ENCODE measurements at places on chromosomes 1 and 21.

DNA sequence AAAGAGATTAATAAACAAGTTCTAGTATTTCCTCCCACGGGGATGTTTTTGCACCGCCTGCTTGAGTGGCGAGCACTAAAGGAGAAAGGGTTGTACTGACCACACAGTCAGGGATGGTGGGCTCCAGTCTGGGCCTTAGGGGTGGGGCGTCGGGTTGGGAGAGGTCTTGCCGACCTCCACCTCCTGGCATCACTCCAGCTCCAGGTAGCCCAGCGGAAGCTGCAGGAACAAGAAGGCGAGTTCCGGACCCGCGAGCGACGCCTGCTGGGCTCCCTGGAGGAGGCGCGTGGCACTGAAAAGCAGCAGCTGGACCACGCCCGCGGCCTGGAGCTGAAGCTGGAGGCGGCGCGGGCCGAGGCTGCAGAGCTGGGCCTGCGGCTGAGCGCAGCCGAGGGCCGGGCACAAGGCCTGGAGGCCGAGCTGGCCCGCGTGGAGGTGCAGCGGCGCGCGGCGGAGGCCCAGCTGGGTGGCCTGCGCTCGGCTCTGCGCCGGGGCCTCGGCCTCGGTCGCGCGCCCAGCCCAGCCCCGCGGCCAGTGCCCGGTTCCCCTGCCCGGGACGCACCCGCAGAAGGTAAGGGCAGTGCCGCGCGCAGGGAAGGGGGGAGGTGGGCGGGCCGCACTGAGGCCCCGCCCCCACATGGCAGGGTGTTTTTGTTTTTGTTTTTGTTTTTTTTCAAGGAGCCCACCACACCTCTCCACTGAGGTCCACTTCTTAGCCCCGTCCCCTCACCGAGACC lies 19.7 kb downstream of the MFAP2 start:
- DNase-seq: peak; percentile 91

DNA sequence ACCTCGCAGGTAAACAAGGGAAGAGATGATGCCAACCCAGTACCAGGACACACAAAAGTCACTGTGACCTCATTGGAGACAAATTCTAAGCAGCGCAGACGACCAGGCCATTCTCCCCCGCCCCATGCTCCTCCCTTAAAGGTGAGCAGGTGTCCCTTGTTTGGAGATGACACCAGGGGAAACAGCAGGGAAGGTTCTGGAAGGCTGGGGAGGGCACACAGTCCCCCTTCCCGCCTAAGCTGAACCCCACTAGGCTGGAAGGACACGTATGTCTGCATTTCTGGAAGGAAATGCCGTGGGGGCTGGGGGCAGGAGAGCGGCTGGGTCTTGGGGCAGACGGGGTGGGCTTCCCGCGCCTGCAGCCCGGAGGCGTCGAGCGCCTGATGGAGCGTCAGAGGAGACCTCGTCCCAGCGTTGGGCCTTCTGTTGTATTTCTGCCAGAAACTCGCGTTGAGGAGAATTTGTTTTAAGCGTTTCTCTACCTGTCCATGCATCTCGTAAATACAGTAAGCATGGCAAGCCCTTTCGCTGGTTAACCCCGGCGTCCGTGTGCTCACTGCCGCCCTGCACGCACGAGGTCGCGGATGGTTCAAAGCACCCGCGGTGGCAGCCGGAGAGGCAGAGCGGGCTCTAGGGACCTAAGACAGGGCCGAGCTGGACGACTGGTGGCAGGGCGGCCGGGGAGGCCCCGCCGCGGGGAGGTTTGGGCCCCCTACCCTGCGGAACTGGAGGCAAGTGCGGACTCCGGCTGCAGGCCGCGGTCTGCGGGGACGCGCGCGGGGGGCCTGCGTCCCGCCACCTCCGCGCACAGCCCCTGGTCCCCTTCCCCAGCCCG lies 1.2 kb upstream of the LHX4 start:
- peak; percentile 52 for DNase-seq

DNA sequence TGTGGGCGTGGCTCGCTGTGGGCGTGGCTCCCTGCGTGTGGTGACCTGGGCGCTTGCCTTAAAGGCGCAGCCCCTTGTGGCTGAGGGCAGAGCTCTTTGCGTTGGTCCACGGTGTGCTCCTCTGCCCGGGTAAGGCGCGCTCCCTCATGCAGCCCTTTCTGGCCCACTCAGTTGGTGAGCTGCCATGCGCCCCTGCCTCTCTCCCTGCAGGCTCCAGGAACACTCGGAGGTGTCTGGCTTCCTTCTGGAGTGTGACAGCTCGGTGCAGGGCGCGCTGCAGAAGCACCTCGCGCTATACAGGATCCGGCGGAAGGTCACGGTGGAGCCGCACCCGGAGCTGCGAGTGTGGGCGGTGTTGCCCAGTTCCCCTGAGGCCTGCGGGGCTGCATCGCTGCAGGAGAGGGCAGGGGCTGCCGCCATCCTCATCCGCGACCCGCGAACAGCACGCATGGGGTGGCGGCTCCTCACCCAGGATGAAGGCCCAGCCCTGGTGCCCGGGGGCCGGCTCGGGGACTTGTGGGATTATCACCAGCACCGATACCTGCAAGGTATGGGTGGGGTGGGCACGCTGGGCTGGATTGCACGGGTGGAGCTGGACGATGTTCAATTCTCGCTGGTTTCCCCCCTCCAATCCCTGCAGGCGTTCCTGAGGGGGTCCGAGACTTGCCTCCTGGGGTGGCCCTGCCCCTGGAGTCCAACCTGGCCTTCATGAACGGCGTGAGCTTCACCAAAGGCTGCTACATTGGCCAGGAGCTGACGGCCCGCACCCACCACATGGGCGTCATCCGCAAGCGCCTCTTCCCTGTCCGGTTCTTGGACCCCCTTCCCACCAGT lies 9.1 kb downstream of the IBA57 start:
- no peak for DNase-seq

DNA sequence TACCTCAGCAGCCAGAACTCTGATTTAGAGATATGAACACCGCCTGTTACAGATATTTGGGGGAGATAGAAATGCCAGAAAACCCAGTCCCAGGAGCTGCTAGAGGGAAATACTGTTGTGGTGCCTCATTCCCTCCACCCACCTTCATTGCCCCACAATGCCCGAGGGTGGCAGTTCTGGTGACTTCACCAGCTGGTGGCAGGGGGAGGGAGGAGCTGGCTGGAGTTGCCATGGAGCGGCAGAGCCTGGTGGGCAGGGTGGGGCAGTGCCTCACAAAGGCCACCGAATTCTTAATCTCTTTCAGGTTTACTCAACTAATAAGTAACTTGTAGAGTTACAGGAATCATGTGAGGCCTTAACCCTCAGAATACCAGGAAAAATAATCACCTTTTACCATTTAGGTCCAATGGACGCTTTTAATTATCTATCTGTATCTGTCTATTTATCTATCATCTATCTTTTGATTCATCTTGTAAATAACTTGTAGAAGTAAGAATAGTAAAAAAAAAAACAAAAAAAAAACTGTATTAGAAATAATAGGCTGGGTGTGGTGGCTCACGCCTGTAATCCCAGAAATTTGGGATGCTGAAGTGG lies 11.7 kb upstream of the S100A11 start:
- DNase-seq: no peak

DNA sequence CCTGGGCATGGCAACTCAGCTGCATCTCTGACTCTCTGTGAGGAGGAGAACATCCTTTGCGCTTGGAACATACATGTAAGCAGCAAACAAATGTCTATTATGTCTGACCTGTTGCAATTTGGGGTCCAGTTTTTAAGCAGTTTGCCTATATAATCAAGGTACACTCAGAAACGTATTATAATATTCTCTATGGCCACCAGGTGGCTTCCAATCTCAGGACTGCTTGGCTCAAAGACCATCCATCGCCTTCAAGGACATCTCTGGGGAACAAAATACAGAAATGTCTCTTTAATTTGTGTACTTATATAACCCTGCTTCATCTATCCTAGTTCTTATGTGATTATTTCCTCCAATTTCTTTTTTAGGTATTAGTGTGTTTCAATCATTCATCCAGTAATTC lies 227.2 kb downstream of the OLFM3 start:
- no peak for DNase-seq

DNA sequence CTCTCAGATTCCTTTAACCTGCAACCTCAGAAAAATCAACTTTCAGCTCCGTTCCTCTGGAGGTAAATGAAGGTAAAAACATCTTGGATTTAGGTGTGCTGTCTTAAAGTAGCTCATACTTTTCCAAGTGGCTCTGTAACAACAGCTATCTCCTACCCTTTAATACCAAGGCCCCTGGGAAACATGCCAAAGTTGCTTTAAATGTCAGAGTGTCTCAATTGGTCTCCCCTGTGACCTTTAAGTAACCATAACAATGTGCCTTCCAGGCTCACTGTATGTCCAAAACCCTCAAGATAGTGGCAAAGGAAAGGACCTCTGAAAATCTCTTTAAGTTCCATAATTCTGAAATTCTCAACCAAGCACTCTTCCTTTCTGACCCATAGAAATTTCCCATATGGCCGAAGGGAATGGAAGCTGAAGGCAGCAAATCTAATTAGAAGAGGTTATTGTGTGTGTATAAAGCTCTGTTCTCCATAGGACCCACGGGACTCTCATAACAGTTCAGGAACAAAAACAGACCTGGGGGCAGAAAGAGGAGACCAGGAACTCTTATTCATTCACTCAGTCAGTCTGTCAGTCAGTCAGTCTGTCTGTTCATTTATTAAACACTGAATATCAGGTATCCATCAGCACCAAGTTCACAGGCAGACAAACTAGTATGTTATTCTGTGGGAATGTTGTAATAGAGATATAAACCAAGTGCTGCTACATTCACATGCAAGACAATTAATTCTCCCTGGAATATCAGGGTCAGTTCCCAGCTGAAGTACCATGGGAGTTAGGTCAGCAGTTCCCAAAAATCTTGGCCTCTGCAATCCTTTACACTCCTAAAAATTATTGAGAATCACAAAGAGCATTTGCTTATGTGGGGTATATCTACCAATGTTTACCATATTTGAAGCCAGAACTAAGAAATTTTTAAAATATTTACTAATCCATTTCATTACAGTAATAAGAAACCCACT lies 19.1 kb downstream of the ASTN1 start:
- DNase-seq: no peak

DNA sequence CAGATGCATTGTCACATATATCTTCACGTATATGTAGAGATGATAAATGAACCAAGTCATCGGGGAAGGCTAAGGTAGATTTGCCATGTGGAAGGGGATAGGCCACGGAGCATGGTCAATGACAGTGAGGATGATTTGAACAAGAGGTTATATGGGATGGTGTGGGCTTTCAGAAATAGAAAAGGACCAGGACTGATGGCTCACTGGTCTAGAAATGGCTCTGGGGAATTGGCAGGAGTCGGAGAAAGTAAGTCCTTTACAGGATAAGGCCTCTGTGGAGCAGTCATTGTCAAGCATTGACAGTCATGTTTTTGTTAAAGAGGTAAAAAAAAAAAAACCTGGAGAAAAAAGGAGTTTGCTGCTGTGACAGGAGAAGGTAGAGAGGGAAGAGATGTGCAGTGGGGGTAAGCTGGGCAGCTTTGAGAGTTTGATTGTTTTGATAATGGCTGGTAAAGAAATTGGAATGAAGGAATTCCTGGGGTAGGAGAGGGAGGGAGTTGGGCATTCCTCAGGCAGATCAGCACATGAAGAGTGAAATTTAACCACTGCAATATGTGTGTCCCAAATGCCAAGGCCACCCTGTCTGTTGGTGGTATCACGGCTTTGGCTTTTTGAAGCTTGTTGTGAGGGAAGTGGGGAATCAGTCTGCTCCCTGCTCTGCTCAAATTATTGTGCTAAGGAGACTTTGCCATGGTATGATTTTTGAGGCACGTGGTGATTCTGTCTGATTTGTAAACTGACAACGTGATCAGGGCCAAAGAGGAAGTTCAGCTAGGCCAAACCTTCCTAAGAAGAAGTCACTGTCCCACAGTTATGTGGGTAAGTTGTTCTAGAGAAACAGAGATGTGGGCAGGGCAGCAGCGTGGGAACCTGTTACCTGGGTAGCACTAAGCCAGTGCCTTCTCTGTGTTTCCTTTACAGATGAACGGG lies 26.0 kb downstream of the MACF1 start:
- DNase-seq: peak; percentile 30

DNA sequence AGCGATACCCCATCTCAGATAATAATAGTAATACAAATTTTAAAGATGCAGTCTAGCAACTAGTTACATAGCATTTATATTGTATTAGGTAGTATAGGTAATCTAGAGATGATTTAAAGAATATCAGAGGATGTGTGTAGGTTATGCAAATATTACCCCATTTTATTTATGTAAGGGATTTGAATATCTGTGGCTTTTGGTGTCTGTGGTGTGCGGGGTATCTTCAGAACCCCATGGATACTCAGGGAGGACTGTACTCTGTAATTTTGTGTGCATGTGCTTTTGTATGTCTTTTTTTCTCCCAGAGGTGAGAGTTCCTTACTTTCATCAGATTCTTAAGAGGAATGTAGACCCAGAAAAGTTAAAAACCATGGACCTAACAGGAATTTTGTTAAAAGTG lies 12.8 kb downstream of the RNF2 start:
- DNase-seq: no peak

DNA sequence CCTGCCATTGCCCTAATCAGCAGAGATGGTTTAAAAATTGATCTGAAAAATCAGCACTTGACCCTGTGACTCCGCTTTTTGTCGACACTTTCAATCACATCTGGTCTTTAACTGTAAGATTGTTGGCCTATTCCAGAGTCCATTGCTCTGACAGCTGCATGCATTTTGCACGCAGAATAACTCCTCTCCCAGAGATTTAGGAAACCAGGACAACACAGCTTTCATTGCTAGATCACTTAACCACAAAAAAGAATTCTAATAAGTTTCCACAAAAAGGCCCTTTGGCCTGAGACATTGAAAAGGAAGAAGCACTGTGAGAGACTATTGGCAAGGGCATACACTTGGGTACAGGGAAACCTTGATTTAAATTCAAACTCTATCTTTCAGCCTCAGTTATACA lies 373.1 kb downstream of the TGFB2 start:
- no peak for DNase-seq

DNA sequence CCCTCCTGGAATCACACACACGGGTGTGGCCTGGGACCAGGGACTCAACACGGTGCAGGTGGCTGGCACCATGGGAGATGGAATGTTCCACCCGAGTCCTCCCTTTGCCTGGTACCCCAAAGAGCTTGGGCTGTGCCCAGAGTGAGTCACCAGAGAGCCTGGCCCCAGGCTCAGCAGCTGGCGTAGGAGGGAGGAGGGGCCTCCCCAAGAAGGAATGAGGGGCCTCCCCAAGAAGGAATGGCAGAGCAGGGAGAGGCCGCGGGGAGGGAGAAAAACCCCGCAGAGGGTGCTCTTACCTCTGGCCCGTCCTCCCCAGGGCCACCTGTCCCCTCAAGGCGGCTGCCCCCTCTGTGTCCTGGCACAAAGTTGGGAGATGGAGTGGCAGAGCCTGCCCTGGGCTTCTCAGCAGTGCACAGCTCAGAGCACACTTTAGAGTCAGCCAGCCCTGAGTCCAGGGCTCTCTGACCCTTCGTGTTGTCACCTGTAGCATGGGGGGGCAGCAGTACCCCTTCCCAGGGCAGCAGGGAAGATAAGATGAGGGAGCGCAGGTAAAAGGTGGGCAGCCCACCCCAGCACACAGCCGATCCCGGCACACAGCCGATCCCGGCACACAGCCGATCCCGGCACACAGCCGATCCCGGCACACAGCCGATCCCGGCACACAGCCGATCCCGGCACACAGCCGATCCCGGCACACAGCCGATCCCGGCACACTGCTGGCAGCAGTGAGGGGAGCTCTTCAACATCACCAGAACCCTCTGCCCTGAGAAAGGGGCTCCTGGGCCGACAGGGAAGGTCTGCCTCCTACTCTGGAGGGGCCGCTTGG lies 20.2 kb upstream of the KCNAB2 start:
- DNase-seq: peak; percentile 50

GRCh38 chr1:175536369-175536768 lies 207.0 kb downstream of the TNR start:
- no peak for DNase-seq

Data from activated T-cell treated with anti-CD3 and anti-CD28 coated beads, Interleukin-2, amount 50 U/mL, for 48 hours (primary cell).